ENCODE measurements at places on chromosomes 7 and 10.

- DNase-seq, result no peak
These were observed 31.9 kb downstream of the RNLS start for GRCh38 chr10:88551246-88551645.

- peak; percentile 59 for DNase-seq
These were observed 191.2 kb upstream of the PRSS1 start for GRCh38 chr7:142557971-142558582.

DNA sequence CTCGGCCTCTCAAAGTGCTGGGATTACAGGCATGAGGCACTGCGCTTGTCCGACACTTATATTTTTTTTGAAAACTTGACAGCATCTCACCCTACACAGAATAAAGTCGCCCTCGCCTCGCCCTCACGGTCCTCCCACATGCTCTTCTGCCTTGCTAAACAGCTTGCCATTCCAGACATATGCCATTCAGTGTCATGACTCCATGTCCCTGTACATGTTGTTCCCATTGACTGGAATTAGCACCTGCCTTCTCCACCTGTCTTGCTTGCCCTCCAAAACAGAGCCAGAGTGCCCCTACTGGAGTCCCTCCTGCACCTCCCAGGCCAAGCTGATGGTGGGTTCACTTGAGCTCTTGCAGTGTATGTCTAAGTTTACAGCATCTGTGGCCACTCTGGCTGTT is 6.2 kb downstream of the NIPSNAP2 start:
- no peak for DNase-seq

DNA sequence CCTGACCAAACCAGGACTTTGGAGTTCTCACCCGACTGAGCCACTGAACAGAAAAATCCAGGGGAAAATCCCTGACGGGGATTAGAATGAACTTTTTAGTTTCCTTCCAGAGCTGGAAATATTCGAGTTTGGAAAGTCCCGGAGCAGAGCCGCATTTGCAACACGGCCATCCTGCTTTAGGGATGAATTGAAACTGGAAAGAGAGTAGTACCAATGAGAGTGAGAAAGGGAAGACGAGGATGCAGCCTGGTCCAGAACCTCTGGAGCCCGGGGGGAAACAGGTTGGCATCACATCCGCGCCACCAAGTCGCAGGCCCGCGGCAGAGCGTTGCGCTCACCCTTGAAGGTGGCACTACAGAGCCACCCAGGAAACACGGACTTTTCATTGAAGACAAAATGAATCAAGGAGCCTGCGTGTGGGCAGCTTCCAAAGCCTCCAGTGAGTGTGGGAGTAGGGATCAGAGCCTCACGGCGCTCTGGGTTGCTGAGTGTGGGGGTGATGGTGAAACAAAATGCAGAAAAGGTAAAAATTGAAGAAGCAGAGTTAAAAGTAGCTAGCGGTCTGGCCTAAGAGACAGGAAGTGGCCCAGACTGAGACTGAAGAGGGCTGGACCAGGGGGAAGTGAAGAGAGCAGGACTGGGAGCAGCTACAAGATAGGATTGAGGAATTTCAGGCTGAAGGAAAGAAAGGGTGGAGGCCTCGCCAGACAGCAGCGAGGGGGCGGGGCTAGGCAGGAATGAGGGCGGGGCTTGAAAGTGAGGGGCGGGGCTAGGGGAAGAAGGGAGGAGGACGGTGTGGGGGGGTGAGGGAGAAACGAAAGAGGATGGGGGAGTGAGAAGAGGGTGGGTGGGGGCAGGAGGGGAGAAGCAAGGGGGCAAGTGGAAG is 1.8 kb downstream of the SMURF1 start:
- peak; percentile 83 for DNase-seq

GRCh38 chr7:72321081-72321480 is 91.1 kb downstream of the CALN1 start:
- no peak for DNase-seq

DNA sequence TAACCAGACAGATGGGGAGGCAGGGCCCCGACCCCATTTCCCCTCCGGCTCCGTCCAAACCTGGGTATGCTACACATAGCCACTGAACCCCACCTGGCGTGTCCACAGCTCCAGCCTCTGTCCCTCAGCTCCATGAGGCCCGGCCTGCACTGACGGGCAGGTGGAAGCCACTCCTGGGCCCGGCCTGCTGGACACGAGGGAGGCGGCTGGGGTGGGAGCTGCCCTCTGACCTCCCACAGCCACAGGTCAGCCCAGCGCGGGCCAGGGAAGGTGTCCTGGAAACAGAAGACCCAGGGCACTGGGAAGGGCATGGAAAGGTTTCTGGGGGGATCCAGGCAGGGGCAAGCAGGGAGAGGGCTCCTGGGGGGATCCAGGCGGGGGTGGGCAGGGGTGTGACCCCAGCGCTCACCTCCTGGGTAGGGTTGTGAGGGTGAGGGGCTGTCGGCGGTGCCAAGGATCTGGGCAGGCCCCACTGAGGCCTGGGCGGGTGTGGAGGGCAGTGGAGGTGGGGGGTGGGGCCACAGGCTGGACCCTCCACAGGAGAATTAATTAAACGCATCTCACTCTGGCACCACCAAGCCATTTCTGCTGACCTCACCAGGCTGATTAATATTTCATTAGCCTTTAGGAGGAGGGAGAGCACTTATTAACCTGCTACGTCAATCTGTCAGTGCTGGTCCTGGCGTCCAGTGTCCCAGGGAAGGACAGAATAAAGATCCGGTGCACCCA is 108.9 kb downstream of the UNCX start:
- DNase-seq, result no peak

- DNase-seq, result no peak
These were observed 139.0 kb downstream of the DOCK4 start for GRCh38 chr7:112067200-112067599.

DNA sequence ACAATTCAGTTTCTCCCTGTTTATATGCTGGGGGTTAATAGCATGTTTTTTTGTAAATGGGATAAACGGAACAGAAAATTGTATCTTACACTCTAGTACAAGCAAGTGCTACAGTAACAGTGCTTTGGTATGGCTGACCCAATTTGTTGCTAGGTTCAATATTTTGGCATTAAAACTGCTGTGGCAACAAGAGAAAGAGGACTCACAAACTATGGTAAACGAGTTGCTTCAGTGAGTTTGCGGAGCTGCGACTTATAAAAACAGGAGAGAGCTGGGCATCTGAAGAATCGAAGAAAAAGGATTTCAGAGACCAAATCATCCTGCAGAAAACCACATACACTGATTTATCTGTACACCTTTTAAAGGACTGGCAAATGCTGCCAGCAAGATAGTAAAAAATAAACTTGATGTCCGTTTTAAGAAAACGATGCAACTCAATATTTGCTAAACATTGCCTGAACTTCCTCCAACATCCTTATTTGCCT is 2.2 kb downstream of the GLUD1 start:
- no peak for DNase-seq

DNA sequence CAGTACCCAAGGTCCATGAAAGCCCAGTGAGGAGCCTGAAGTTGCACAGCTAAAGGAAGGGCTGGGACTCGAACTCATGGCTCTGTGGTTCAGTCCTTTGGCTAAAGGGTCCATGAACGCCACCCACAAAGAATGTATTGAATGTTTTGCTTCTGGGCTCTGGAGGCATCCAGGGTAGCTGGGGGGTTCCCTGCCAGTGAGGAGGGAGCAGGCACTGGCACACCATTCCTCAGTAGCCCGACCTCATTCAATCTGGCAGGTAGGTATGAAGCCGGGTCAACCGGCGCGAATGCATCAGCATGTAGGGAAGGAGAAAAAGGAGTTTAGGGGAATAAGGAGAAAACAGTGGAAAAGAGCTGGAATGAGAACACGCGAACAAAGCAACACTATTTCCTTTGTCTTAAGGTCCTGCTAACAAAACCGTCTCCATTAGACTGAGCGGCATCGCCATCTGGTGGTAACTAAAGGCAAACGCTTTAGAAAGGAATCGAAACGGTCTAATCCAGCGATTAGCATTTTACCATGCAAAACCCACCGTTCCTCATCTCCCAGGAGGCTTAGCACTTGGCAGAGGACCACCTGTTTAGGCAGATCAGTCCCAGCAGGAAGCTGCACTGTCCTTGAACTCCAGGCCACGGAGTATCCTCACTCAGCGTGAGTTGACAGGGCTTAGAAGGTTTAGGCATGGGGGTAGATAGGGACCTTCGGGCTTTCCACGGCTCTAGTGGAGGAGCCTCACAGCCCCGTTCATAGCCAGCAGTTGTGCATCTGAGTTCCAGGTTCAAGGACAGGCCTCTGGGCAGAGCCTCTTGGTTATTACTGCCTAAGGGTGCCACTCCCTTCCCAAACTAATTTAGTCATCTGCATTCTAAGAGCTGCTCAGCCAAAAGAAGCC is 122.8 kb downstream of the UBE2H start:
- no peak for DNase-seq

DNA sequence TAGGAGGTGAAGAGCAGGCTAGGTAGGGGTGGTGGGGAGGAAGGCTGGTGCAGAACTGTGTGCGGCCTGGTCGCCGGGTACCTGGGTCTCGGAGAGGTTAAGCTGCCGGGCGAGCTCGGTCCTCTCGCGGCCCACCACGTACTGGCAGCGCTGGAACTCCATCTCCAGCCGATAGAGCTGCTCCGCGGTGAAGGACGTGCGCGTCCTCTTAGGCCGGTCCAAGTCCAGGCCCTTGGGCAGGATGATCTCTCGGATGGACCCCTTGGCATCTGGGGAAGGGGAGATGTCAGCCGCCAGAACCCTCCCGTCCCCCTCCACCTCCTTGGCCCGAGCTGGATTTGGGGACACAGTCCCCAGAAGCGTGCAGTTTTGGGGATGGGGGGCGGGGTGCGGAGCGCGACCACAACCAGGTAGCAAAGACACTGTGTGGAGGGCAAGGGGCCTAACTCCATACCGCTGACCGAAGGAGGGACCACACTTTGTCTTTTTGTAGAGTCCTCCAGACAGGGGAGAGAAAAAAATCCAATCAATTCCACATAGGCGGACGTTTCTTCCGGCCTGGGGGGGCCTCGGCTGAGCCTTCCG is 1.6 kb downstream of the VAX1 start:
- DNase-seq, result no peak

GRCh38 chr7:3432911-3433310 is 131.9 kb downstream of the SDK1 start:
- no peak for DNase-seq

DNA sequence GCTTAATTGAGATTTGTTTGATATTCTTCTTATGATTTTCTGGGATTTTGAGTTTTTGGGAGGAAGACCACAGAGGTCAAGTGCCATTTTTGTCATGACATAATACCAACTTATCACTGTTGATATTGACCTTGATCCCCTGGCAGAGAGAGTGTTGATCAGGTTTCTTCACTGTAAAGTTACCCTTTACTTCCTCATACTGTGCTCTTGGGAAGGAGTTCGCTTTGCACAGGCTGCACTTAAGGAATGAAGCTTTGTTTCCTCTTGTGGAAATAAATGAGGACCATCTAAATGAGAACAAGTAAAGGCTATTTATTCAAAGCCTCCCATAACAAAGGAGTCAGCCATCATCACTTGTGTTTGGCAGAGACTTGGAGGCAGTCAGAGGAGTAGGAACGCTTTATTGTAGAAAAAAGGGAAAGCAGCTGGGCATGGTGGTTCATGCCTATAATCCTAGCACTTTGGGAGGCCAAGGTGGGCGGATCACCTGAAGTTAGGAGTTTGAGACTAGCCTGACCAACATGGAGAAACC is 16.1 kb downstream of the ST7 start:
- DNase-seq, result no peak

GRCh38 chr7:88311675-88312036 is 5.0 kb upstream of the STEAP4 start:
- no peak for DNase-seq

- DNase-seq, result no peak
These were observed 76.2 kb downstream of the CDH23 start for GRCh38 chr10:71472912-71473311.

GRCh38 chr7:103809229-103809994 is 180.0 kb downstream of the RELN start:
- no peak for DNase-seq

DNA sequence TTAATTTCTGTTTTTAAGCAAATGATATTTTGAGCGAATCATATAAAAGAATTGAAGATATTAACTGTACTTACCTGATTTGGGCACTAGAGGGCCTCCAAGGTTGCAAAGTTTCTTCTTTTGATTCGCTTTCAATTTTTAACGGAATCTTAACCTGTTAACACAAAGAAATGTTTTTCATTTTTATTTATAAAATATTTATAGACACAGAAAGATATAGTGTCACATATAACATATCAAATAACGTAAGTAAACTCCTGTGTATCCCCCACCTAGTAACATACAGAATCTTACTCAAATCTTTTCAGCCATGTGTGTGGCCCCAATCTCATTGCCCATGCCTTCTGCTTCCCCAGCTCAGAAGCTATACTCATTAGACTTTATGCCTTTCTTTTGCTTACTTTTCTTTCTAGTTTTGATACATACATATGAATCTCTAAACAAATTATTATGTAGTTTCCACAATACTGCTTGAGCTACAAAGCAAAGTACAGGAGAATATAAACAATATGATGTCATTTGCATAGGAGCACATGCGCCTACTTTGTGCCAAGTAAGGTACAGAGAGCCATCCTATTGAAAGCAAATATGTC is 49.5 kb upstream of the ZPBP start:
- DNase-seq, result no peak

DNA sequence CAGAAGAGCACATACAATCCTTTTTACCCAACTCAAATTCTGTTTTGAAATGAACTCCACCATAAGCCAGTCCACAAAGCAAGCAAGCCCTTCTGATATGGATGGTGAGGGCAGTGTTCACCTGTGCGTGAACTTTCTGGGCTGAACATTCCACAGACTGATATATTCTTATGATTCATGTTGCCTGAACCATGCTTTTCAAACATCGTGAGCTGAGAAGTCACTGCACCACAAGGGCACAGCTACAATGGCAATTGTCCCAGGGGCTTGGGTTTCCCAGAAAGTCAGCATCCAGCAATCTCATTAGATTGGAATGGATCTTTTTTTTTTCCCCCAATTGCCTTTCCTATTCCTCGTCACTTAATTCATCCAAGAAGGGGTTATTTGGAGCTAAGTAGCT is 86.9 kb upstream of the ZNF438 start:
- no peak for DNase-seq

- DNase-seq, result no peak
These were observed 58.3 kb upstream of the HECW1 start for GRCh38 chr7:43054052-43054722.

DNA sequence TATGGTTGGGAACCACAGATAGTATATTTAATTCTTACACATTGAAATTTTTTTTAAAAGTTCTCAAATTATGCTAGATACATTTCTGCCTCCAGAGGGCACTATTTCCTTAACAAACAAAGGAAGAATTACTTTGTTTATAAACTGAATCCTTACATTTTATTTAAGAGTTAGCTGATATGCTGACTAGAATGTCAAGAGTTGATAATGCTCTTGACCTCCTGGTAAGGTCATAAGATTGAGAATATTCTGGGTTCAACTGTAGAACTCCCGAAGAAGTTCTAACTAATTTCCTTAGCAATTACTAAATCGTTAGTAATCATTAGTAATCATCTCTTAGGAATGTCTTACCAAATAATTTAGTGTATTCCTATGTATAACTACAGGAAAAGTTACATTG is 95.3 kb upstream of the CYP26C1 start:
- DNase-seq, result no peak

GRCh38 chr7:66185680-66186187 is 19.4 kb upstream of the TPST1 start:
- no peak for DNase-seq
